Calu3 (cell line): ENCODE measurements at places on chromosomes 12 and 14. TPM values are rescaled to one million over a fixed set of nuclear protein-coding genes. Genes with fewer than 3 reads are reported as not detected.

DNA sequence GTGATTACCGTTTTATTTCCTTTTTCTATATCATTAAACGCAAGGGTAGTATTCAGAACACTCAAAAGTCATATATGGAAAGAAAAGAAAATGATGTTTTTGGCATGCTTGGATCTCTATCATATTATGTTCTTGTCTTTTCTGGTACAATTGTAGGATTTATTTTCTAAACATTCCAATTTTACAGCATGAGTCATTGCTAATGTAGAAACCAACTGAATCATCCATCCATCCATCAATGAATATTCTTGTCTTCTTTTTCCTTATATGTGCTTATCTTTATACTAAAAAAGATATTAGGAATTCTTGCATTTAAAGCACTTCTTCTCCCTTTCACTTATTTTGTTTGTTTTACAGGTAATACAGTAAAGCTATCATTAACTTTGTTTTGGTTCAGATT lies 20.4 kb upstream of the AMIGO2 start:
- no peak for DNase-seq

CACNA1C gene
- not detected in 2 replicates for total RNA-seq

DNA sequence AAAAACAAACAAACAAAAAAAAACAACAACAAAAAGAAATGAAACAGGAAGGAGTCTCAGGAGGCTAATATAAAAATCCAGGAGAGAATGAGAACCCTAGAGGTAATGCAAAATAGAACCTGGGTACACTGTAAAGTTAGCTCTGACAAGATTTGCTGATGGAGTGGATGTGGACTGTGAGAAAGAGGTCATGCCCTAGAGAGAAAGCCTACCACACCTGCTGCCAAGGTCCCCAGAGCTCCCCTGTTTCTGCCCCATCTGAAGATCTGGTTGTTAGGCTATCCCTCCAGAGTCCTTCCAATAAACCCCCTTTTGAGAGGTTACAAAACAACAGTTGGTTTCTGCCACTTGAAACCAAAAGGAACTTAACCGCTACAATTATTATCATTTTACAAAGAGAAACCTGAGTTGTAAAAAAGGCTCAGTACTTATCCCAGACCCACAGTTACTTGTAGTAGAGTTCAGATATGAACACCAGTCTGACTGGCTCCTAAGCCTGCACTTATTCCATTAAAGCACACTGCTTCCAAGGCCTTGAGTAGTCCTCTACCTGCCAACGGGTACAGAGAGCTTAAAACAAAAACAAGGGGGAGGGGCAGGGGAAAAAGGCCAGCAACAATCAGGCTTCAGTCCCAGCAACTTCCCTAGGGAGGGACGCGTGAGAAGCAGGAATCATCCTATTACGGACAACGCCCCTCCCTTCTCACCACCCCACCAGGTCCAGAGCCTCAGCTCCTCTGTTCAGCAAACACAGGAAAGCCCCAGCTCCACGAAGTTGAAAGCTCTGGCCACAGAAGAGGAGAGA lies 27.7 kb downstream of the PPP1R13B start:
- peak; percentile 2 for DNase-seq

PMCH gene
- not detected in 2 replicates for total RNA-seq

DNA sequence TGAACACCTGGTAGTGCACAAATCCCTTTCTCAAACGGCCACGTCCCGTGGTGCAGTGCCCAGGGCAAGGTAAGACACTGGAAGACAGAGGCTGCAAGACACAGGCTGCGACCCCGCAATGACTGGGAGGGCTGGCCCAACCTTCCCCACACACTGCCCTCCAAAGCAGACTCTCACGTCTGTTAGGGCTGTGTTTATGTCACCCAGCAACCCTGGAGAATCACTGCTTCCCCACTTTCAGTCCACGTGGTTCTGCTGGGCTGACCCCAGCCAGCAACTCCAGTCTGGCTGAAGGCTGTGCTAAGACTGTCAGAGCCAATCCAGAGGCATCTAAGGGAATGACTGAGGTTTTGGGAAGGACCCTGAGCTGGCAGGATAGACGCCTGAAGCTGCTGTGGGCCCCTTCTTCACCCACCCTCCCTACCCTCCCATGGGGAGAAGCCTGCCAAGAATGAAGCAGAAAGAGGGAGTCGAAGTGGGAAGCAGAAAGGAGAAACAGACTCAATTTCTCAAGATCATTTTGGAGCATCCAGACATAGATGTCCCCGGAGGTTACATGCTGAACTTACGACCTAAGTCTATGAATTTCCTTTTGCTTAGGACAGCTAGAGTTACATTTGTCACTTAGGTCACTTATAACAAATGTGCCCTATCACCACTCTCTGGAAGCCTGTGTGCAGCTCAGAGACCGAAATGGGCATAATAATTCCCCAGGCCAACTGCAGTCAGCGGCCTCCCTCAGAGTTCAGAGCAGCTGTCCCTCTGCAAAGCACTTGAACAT lies 11.7 kb downstream of the KDM2B start:
- no peak for DNase-seq

KRT5 gene
- 0.32 and 1.3 TPM in 2 replicates for total RNA-seq

GRCh38 chr12:62230652-62231051 lies 29.6 kb upstream of the USP15 start:
- no peak for DNase-seq

GRCh38 chr14:38721822-38722431 lies 381.1 kb downstream of the SEC23A start:
- DNase-seq, result peak; percentile 76

DNA sequence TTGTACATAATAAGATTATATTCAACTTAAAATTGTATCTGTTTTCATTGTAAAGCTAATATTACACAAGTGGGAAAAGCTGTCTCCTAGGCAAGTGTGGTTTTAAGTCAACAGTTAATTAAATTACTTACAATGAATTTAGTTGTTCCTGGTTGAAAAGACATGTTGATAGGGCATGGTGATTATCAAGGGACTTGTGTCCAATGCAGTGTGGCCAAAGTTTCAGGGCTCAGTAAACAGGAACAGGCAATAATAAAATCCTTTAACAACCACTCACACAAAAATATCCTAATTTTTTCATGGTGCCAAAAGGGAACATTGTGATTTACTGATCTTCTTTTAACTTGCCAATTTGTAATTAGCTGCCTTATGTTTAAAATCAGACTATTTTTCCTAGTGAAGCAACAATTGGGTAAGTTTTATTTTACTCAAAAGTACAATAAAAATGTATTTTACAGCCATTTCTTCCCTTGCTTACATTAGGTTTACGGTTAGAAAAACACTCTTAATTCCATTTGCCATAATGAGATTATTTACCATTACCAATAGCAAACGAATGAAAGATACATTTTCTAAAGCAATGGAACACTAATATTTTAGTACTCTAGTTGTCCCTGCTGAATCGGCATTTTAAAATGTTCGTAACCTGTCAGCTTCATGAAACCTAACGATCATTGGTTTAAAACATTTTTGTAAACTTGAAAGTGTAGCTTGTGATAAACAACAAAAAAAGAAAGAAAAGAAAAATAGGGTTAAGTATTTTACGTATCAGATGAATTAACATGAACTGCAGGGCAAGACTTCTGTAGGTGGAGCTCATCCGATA lies 1.8 kb upstream of the WNK1 start:
- DNase-seq, result no peak

DNA sequence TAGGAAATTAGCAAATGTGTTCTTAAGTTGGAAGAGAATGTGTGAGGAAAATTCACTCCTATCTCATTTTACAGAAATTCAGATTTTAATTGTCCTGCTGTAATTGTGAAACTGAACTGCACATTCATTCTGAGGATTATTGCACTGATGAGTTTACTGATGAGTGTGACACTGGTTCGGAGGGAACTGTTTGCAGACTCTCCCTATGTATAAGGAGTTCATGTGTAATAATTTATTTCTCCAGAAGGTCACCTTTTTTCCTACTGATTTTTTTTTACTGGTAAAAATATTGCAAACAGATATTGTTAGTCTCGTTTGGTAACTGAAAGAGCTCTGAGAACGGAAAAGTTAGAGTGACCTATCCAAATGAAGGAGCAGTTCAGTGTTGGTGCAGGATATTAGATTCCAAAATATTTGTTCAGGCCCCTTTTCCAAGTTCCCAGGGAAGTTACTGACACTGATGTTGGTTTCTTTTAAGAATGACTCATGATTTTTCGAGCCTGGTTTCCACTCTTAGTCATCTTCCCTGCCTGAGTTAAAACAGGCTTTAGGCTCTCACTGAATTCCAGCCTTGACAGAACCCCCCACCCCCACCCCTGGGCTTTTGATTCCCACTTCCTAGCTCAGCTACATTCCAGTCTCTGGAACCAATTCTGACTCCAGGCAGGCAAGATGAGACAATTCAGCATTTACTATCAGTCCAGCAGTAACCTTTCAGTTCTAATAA lies 18.4 kb downstream of the ANO6 start:
- no peak for DNase-seq

DNA sequence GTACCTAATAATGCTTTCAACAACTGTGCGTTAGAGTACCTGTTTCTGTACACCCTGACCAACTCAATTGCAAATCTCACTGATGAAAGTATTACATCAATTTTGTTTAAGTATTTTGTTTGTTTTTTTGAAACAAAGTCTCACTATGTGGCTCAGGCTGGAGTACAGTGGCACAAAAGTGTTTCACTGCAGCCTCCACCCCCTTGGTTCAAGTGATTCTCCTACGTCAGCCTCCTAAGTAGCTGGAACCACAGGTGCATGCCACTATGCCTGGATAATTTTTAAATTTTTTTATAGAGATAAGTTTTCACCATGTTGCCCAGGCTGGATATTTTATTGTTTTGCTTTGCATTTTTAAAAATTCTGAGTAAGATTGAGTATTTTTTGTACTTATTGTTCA lies 46.7 kb downstream of the YEATS4 start:
- no peak for DNase-seq

MDGA2 gene
- total RNA-seq, result not detected in 2 replicates

- DNase-seq, result no peak
Measured at GRCh38 chr12:79296133-79296532, 394.6 kb downstream of the PAWR start.

- DNase-seq, result no peak
Measured at GRCh38 chr12:49375406-49375805, 8.1 kb downstream of the SPATS2 start.

GRIN2B gene
- 0.05 TPM in 2 replicates for total RNA-seq
